Upper lobe of right lung (tissue), 1 donor: ENCODE measurements at places on chromosomes 3 and 15.

DNA sequence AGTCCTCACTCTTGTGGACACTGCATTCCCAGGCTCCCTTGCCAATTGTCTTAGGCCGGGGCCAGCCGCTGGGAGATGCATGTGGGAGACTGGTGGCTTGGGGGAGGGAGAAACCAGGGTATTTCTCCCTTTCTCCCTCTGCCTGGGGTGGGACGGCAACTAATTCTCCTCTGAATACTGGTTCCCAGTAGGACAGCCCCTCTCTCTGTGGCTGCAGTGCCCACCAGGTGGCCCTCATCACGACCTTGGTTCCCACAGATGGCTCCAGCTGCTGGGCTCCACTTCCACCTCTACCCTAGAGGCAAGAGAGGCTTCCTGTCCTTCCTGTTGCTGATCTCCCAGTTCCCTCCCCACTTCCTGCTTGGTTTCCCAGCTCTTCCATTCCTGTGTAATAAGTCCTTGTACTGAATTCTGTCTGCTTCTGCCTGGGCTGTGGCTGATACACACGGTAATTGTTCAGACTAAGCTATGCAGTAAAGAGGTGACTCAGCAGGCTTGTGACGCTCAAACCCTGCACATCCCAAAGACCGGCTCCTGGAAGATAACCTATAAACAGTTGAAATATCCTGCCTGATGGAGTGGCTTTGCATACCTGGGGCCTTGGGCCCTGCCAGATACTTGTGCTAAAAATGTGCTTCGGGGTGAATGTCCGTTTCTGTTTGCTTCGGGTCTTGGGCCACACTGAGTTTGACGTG, 20.4 kb upstream of the COPG1 start:
- DNase-seq, result no peak
- H3K4me1 ChIP-seq, result peaks cover 56% of the 10 kb centered on the region
- no peaks in the 10 kb centered on the region for H3K36me3 ChIP-seq
- peak overlapping the region; percentile 78 for H3K27ac ChIP-seq
- H3K4me3 ChIP-seq, result no peak overlapping the region
- H3K27me3 ChIP-seq, result no peaks in the 10 kb centered on the region

DNA sequence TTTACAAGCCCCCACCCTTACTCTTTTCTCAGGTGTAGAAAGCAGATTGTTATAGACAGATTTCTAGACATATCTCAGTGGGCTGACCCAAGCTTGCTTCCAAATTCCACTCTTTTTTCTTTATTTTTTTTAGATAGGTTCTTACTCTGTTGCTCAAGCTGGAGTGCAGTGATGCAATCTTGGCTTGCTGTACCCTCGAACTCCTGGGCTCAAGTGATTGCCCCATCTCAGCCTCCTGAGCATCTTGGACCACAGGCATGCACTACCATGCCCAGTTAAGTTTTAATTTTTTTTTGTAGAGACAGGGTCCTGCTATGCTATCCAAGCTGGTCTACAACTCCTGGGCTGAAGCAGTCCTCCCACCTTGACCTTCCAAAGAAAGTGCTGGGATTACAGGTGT, 53.5 kb upstream of the ADAMTS9 start:
- H3K4me3 ChIP-seq, result no peak overlapping the region
- H3K36me3 ChIP-seq, result no peaks in the 10 kb centered on the region
- H3K4me1 ChIP-seq, result no peaks in the 10 kb centered on the region

- H3K4me1 ChIP-seq, result peaks cover 34% of the 10 kb centered on the region
- H3K36me3 ChIP-seq, result no peaks in the 10 kb centered on the region
- H3K27ac ChIP-seq, result peak overlapping the region; percentile 91
These were observed 624 bp downstream of the AKAP13 start for GRCh38 chr15:85380812-85381642.

DNA sequence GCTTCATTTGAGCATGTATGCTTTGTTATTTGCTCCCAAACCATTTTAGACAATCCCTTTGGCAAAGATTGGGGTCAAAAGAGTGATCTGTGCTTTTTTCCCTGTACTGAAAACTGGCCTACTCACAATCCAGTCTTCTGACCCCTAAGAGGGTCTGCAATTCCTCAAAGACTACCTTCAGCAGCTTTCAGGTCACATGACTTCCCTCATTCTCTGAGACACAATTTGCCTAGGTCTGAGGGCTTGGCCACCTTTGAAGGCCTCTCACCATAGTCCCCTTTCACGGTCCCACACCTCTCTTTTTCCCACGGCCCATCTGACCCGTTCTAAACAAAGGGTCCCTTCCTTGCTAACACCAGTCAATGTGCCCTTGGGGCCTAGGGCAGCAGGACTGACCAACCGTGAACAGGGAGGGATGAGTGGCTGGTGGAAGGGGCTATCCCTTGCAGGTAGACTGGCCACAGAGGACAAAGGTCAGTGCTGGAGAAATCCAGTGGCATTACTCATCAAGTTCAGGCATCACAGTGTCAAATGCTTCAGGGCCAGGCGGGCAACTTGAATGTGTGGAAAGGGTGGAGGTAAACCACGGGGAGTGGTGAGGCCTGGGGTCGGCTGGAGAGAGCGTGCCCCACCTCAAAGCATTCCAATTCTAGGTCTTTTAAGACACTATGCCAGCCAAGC, 10.8 kb downstream of the RASL12 start:
- H3K4me1 ChIP-seq, result peaks cover 18% of the 10 kb centered on the region
- H3K4me3 ChIP-seq, result no peak overlapping the region
- H3K36me3 ChIP-seq, result peaks cover 6% of the 10 kb centered on the region
- no peaks in the 10 kb centered on the region for H3K27me3 ChIP-seq
- H3K27ac ChIP-seq, result no peak overlapping the region

GRCh38 chr3:32595323-32595722, 24.7 kb upstream of the DYNC1LI1 start:
- H3K4me3 ChIP-seq, result no peak overlapping the region
- H3K27me3 ChIP-seq, result no peaks in the 10 kb centered on the region
- no peaks in the 10 kb centered on the region for H3K4me1 ChIP-seq
- no peak overlapping the region for H3K27ac ChIP-seq

DNA sequence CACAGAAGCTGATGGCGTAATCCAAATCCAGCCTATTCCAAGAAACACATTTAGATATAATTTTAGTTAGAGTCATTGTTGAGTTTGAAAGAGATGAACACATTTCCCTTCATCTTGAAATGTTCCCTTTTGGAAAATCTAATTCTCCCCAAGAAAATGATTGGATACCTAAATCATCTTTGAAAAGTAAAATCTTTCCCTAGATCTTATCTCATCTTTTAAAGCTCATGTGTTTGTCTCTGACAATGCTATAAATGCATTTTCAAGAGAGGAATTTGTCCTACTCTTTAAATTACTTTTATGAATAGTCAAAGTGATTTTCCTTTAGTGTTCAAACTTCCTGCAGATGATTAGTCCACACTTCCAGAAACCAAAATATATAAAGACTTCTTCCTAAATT, 82.6 kb upstream of the CNTN6 start:
- no peak overlapping the region for H3K4me3 ChIP-seq
- no peaks in the 10 kb centered on the region for H3K4me1 ChIP-seq
- H3K36me3 ChIP-seq, result no peaks in the 10 kb centered on the region
- H3K27me3 ChIP-seq, result no peaks in the 10 kb centered on the region

DNA sequence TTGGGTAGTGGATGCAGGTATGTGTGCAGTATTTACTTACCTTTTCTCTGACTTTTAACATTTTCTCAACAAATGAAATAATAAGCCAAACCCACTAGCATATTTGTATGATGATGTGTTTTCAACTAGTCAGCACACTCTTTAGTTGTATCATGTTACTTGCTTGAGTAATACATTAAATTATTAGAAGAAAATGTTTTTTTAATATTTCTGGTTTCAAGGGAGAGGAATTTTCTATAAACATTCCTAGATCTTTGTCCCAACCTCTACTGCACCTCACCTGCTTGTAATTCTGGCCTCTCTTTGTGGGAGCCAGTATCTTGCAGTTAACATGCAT, 161.8 kb upstream of the CBLB start:
- no peak overlapping the region for H3K4me3 ChIP-seq
- no peak for DNase-seq
- no peaks in the 10 kb centered on the region for H3K27me3 ChIP-seq

GRCh38 chr15:48974882-48975281, 11.2 kb upstream of the SHC4 start:
- no peak for DNase-seq
- no peaks in the 10 kb centered on the region for H3K27me3 ChIP-seq
- no peak overlapping the region for H3K4me3 ChIP-seq
- peaks cover 6% of the 10 kb centered on the region for H3K4me1 ChIP-seq

DNA sequence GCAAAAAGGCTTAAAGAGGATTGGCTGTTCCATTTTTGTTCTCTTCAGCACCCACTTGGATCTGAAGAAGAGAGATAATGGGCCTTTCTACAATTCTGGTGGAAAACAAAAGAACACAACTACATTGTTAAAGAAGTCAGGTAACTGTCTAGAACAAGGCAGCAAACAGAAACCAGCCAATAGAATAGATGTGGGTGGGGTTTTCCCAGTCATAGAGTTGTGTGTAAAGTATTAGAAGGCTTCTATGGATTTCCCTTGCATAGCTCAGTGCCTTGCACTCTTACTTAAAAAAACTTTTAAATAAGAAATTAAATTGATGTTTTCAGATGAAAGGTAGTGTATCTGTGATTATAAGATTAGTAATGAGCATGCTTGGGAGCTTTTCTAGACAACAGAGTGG, 462.7 kb upstream of the ATP11B start:
- no peak overlapping the region for H3K27ac ChIP-seq
- H3K36me3 ChIP-seq, result no peaks in the 10 kb centered on the region
- no peaks in the 10 kb centered on the region for H3K27me3 ChIP-seq
- no peak overlapping the region for H3K4me3 ChIP-seq
- no peak for DNase-seq
- no peaks in the 10 kb centered on the region for H3K4me1 ChIP-seq

DNA sequence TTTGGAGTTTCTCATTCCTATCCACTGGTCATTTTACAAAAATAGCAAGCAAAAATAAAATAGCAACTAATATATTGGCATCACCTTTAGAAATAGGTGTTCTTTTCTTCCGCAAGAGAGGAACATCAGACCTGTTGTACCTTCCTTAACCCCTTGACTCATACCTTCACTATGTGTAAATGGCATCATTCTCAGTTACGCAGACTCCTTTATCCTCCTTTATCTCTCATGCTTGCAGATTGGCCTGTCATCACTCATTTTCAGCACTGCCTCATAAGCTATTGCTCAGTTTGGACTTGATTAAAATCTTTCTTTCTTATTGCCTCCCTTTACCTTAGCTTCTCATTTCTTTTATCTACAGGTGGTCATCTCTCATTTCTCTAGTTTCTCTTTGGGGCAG, 21.4 kb downstream of the ARHGEF26 start:
- H3K36me3 ChIP-seq, result no peaks in the 10 kb centered on the region
- H3K27ac ChIP-seq, result no peak overlapping the region
- H3K4me1 ChIP-seq, result no peaks in the 10 kb centered on the region
- no peak for DNase-seq
- no peaks in the 10 kb centered on the region for H3K27me3 ChIP-seq

- no peak overlapping the region for H3K27ac ChIP-seq
- H3K36me3 ChIP-seq, result no peaks in the 10 kb centered on the region
- no peaks in the 10 kb centered on the region for H3K4me1 ChIP-seq
- H3K27me3 ChIP-seq, result no peaks in the 10 kb centered on the region
- DNase-seq, result no peak
These were observed 81.7 kb downstream of the MSL2 start for GRCh38 chr3:136114421-136114820.

- no peak overlapping the region for H3K4me3 ChIP-seq
- H3K27me3 ChIP-seq, result no peaks in the 10 kb centered on the region
- peaks cover 11% of the 10 kb centered on the region for H3K4me1 ChIP-seq
- peak overlapping the region; percentile 80 for H3K27ac ChIP-seq
- DNase-seq, result no peak
These were observed 73.2 kb downstream of the PRICKLE2 start for GRCh38 chr3:64152086-64152485.

DNA sequence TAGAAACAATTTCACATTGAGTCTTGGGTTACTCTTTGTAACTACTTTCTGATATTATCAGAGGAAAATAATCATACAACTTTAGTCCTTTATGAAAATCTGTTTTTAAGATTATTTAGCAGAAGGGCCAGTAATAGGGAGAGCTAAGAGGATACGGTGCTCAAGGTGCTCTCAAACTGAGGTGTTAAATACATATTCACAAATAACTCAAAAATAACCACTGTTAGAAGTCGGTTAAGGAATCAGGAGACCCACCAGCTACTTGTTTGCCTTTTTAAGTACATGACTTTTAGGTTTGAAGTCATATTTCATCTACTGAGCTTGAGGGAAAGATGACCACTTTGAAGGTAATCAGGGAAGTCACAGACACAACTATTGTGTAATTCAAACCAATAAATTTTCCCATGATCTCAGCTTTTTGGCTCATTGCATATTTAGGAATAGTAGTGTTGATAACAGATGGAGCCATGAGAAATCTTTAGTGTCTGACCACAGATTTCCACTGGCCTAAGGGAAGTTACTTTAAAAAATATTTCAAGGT, 1.4 kb upstream of the RSRC1 start:
- no peak overlapping the region for H3K27ac ChIP-seq
- peaks cover 57% of the 10 kb centered on the region for H3K27me3 ChIP-seq
- no peak for DNase-seq
- no peak overlapping the region for H3K4me3 ChIP-seq

DNA sequence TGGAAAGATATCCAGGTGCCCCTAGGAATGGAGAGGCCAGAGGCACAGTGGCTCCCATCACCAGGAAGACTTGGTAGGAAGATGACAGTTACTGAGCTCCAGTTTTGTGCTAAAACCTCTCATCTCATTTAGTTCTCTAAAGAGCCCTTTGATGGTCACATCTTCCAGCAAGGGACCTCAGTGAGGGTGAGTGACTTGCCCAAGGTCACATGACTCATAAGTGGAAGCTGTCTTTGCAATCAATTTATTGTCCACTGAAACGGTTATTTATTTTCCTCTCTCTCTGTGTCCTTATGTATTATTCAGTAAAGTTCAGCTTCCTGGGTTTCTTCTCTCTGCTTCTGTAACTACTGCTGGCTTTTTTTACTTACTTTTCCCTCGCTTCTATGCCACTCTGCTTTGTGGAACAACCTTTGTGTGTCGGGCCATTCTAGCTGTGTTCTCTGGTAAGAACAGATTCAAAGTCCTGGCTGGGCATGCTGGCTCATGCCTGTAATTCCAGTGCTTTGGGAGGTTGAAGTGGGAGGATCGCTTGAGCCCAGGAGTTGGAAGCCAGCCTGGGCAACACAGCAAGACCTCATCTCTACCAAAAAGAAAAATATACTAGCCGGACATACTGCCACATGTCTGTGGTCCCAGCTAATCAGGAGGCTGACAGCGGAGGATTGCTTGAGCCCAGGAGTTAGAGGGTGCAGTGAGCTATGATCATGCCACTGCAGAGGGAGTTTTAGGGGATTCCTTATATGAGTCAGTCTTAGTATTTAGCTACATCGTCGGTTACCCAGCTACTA, 55.9 kb downstream of the PDIA5 start:
- H3K27ac ChIP-seq, result peak overlapping the region; percentile 30
- no peaks in the 10 kb centered on the region for H3K27me3 ChIP-seq
- H3K4me1 ChIP-seq, result no peaks in the 10 kb centered on the region
- H3K36me3 ChIP-seq, result peaks cover 55% of the 10 kb centered on the region
- DNase-seq, result no peak
